ENCODE measurements at places on chromosomes 3 and 15.
A peak's percentile ranks its signal among the peaks of the same experiment; 100 is the strongest.

DNA sequence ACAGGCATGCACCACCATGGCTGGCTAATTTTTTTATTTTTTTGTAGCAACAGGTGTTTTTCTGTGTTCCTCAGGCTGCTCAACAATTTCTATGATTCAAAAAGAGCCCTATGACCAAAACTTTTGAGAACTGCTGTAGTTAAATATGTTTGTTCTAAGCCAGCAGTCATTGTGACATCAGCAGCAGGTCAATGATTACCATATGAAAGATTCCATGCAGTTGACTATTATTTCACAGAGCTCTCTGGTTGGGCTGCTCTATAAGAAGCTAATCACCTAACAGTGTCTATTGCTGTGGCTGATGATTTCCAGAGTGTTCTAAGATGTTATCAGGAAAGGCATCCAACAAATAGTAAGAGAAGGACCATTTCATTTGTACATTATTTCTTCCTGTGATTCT, at the start of gene CCDC54:
Gene CCDC54 (plus strand): TSS at position 289 of the 400 bp plus-strand sequence. CDS start 149 bp downstream, outside the sequence.
- no peak for DNase-seq

DNA sequence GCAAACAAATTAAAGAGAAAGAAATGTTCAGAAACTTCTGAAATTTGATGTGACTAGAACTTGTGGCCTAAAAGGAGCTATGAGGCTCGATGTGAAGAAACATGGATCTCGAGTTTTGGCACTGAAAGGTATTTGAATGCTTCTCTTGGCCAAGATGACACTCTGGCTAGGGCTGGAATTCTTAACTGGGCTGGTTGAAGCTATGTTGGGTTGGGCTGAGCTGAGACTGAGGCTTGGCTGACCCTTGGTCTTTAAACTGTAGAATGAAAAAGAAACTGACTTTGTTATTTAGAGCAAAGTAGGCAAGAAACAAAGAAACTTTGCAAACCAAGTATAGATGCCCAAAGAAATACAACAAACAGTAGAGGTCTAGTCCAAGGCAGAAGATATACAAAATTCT, 28.1 kb upstream of the CLDN16 start:
- no peak for DNase-seq

- DNase-seq: no peak
Observed at GRCh38 chr3:73813291-73813690, 188.6 kb upstream of the PDZRN3 start.

- DNase-seq: no peak
Observed at GRCh38 chr3:122991236-122991985, 36.2 kb downstream of the SEMA5B start.

- DNase-seq: no peak
Observed at GRCh38 chr3:43770426-43771103, 79.8 kb downstream of the ABHD5 start.

GRCh38 chr15:54564166-54564565, 585.9 kb downstream of the UNC13C start:
- DNase-seq: no peak

- peak; percentile 83 for DNase-seq
Observed at GRCh38 chr15:96330450-96331143, at the start of gene NR2F2. Gene NR2F2, plus strand, starts transcription at chr15:96330700. Its CDS starts 1,406 bp downstream, at chr15:96332106.

DNA sequence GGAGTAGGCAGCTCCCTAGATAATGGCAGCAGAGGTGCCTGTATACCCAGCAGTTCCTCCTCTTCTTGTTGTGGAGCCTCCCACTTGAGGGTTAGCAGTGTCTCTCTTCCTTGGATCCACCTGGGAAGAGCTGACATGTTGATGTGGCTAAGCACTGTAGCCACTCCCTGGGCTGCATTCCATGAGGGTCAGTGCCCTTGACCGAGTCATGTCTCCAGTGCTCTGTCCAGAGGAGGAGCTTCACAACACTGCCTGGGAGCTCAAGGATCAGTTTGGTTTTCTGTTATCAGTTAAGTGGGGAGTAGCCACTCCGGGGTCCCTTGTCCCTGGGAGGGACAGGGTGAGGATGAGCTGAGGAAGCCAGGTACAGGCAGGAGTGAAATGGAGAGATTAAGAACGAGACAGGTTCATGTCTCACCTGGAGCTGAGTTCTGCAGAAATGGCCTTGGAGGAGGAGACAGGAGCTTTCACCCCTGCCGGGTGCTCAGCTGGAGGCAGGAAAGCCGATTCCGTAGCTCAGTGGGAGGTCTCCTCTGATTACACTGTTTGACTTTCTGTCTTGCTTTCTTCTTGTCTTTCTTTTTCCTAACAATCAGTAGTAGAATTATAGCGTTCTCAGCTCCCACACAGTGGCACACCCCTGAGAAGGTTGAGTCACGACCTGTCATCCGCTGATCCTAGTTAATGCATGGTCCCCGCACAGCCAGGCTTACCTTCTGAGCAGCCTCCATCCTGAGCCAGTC, 57.9 kb upstream of the SEC22A start:
- peak; percentile 30 for DNase-seq

- DNase-seq: no peak
Observed at GRCh38 chr15:82909080-82909815, 43.3 kb downstream of the HOMER2 start.
